Activated CD4-positive, alpha-beta T cell treated with anti-CD3 and anti-CD28 coated beads, Interleukin-2, amount 50 U/mL, for 24 hours (primary cell): ENCODE measurements at places on chromosomes 1 and 21.

DNA sequence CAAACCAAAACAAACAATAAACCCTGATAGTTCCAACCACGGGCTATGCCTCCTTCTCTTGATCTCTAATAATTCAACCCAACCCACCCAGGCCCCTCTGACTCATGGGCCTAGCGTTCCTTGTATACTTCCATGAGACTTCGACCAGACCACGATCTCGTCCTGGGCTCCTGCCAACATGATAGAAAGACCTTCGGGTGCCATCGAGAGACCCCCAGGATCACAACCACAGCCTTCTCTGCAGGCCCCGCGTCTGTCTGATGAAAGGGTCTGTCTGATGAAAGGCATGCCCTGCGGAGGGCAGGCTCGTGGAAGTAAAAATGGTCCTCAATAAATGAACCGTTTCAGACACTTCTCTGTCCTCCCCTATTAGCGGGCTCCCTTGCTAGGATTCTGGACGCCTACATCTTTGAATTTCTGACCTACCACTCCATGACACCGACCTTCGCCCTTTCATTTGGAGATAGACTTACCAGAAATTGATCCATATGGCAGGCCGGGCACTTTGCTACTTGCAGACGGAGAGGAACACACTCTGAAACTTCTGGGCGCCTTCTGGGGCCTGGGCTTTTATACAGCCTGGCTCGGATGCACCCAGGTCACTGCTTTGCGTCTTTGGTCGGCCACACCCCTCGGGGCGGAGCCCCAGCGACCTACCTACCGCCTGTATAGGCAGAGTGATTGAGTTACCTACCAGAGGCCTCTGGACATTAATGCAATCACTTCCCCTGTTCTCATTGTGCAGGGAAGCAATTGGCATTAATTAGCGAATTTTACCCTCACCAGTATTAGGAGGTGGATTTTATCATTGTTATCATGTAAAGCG is 5.3 kb upstream of the KLF18 start:
- DNase-seq = no peak

DNA sequence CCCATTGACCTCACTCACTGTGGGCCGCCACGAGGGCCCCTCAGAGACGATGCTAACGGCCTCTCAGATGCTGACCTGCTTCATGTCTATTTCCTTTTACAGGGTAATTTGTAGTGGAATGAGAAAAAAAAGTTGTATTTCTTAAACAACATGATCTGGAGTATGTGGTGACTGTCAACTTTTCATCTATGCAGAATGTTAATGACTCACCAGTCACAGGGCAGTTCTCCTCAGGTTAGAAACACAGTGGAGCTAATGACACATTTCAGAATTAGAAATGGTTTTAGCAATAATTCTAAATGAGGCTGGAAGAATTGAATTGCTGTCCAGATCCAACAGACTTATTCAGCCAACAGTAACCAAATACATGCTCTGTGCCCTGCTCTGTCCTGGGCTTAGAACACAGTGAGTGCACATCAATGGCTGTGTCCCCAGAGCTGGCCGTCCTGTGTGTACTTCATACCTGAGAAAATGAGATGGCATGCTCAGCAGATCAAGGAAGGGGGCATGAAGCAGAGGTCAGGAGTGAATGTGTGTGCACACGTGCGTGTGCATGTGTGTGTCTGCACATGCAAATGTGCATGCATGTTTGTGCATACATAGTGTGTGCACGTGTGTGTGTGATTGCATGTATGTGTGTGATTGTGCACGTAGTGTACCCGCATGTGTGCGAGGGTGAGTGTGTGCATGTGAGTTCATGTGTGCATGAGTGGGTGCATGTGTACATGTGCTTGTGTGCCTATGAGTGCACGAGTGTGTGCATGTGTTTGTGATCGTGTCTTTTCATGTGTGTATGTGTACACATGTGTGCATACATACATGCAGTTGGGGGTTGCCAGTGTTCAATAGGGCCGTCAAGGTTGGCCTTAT is 145.3 kb downstream of the PCBP3 start:
- no peak for DNase-seq

DNA sequence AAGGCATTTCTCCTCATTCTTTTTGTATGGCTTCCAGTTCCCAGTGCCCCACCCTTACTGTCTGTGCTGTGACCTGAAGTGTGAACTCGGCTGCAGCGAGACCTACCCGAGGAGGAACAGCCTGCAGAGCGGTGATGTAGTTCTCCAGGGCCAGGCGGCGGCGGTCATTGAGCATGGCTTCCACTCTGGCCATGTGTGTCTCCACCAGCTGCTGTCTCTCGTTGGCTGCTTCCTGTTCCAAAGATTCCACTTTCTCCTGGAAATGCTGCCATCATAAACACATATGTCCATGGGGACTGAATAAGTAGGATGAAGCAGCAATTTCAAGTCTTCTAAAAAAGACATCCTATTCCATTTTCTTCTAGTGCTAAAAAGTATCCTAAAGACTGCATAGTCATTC is 195.6 kb downstream of the APP start:
- DNase-seq = no peak

DNA sequence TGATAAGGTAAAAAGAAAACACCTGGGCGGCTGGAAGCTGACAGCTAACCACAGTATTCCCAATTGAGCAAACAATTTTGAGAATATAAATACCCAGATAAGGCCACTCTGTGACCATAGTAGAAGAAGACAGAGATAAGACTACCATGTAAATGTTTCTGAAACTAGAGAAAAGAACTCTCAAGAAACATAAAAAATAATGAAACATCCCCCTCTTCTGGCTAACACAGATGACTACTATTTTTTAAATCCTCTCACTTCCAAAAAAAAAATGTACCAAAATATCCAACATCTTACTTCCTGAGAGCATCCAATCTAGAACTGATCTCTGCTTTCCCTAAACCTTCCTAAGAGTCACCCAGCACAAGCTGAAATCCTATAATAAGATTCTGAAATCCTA is 125.9 kb downstream of the HFM1 start:
- DNase-seq = no peak
